ENCODE measurements at places on chromosomes 3 and 15.

DNA sequence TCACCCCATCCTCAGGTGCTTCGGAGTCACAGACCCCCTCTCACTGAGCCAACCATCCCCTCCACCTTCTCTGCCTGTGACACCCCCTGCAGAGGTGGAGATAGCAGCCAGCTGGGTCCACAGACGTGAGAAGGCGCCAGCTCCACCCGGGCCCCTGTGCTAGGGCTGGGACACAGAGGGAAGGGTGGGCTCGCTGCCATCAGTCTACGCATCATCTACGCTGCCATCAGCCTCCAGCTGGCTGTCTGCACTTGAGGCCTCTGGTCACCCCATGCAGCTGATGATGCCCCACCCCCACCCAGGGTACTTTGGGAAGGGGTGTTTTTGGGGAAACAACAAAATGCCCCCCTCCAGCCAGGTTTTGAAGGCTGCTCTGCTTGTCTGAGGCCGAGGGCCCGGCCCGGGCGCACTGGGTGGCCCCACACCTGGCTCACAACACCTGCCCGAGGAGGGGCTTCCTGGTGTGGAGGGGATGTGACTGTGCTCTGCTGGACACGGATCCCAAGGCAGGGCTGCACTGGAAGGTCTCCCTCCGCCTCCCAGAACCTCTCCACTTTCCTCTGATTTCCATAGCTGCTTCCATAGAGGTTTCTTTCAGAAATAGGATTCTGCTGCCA lies 163.4 kb upstream of the IQSEC1 start:
- DNase-seq: no peak

DNA sequence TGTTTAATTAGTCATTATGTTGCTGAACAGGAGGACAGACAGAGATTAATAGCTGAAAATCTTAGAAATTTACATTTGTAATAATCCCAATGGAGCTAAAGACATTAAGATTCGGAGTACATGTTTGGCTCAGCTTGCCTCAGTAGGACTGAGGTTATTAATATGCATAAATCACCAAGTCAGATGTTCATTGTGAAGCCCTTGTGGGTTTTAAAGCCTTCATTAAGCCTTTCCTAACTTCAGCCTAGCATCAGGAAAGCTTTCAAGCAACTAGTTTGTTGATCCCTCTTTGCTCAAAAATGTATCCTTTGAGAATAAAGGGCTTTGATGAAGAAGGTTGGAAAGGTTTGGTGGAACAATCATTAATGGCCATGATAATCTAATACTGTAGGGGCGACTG lies 178.2 kb upstream of the CGNL1 start:
- DNase-seq: no peak

- no peak for DNase-seq
Observed at GRCh38 chr3:104596054-104596453, 770.7 kb upstream of the ALCAM start.

- no peak for DNase-seq
Observed at GRCh38 chr15:51816611-51817010, 12.8 kb upstream of the TMOD3 start.

DNA sequence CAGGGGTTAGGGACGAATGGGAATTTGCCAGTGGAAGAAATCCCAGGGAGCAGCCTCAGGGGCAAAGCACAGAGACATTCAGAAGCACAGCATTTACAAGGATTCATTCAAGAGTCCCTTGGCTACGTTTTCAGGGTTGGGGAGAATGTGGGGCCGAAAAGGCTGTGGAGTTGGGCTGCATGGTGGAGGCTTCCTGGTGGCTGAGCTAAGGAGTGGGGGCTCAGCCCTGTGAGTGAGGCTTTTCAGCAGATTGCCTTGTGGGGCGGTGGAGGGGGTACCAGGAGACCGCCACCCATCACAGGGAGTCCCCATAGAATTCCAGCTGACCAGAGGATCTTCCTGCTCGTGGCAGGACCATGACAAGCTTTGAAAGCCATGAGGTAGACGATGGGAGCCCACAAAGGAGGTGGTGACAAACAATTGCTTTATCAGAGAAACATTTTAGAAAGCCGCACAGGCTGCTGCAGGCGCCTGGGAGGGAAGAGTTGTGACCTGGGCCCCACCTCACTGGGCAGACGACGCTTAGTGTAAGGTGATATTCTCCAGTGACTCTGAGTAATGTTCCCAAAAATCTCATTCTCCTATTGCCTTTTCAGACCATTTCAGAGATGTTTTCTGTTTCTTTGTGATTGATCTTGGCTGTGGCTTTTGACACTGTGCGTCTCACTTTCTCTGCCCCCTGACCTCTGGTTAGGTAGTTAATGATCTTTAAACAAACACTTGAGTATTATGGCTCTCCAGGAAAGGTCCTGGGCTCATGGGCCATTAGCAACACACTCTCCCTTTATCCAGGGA lies 128.0 kb downstream of the DNAJB8 start:
- no peak for DNase-seq

GRCh38 chr15:58142827-58143461 lies 4.8 kb downstream of the AQP9 start:
- DNase-seq: no peak

DNA sequence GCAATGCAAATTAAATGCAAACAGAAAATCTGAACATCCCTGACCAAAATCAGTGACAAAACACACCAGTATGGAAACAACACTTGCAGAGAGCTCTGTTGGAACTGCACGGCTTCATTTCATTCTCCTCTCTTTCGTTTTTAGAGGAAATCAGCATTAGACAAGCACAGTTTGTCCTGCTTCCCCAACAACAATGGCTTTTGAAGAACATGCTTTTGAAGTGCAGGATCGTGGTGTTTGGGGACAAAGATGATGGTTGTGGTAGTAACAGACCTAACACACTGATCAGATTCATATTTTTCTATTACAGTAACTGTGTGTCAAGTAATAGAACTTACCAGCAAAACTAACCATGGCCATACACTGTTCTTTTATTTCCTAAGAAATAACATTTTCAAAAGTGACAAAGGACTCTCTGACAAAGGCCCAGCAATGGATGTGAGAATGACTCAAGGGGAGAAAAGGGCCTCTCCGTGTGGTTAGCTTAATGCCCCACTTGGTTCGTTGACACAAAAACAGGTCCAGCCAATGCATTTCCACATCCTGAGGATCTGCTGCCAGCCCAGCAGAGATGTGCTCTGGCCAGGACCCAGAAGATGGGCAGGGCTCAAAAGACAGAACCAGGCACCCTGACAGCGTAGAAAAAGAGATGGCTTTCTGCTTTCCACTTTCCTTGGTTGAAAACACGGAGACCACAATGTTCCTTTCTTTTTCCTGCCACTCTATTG lies 84.1 kb downstream of the CCNL1 start:
- no peak for DNase-seq

DNA sequence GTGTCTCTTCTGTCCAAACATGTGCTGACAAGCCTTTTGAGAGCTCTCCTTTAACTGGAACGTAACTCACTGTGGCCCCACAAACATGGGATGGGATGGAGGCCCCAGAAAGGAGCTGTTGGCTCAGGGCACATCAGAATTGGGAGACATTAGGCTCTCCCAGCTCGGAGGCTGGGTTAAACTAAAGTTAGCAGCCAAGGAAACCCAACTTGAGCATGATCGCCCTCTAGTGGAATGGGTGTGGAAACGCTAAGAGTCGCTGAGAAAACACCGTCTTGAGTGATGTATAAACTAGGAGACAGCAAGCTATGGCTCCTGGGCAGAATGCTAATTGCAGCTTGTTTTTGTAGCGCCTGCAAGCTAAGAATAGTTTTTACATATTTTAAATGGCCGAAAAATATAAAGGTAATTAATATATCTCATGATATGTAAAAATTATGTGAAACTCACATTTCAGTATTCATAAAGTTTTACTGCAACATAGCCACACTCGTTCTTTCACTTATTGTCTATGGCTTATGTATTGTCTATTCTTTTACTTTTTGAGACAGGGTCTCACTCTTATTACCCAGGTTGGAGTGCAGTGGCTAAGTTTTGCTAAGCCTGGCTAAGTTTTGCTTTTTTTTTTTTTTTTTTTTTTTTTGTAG lies 138.8 kb upstream of the HACD2 start:
- no peak for DNase-seq
